ENCODE measurements at places on chromosomes 3 and 15. TPM values are rescaled to one million over a fixed set of nuclear protein-coding genes. Genes with fewer than 3 reads are reported as not detected.

DNA sequence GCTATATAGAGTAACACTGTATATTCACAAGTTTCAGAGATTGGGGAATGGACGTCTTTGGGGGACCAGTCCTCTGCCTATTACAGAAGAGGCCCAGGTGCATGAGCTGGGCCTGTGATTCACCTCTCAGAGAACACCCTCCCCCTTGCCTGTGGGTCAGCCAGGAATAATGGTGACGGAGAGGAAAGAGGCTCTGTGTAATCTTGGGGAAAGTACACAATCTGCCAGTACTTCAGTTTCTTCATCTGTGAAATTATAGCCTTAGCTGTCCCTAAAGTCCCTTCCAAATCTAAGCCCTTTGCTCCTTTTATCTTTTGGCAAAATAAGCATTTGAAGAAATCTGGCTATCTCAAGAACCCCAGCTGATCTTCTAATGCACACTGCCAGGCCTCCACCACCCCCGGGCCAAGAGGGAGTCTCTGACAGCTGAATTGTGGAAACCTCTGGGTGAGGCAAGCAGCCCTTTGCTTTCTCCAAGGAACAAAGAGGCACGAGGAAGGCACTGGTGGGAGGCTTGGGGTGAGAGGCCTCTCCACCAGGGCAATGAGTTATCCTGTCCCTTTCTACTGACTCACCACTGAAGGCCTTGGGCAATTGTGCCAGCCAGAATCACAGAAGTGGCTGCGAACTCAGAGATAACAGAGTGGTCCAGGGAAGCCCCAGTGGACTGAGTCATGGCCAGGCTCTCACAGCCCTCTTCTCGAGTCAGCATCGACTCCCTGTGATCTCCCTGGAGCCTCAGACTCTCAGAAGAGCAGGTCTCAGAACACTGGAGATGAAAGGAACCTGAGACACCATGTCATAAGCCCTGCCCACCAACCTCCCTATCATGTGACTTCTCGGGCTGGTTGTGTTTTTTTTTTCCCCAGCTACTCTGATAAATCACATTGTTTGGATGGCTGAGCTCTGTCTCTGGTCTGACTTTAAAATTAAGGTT, 31.8 kb downstream of the CCNL1 start:
- no peaks in the 10 kb centered on the region for H3K27me3 ChIP-seq
- H3K4me1 ChIP-seq, result peaks cover 21% of the 10 kb centered on the region
- H3K4me3 ChIP-seq, result no peak overlapping the region
- peak overlapping the region; percentile 94 for H3K27ac ChIP-seq

GRCh38 chr3:32575451-32576113, 4.9 kb upstream of the DYNC1LI1 start:
- H3K4me1 ChIP-seq, result no peaks in the 10 kb centered on the region
- no peaks in the 10 kb centered on the region for H3K36me3 ChIP-seq
- H3K27me3 ChIP-seq, result no peaks in the 10 kb centered on the region
- no peak overlapping the region for H3K27ac ChIP-seq

DNA sequence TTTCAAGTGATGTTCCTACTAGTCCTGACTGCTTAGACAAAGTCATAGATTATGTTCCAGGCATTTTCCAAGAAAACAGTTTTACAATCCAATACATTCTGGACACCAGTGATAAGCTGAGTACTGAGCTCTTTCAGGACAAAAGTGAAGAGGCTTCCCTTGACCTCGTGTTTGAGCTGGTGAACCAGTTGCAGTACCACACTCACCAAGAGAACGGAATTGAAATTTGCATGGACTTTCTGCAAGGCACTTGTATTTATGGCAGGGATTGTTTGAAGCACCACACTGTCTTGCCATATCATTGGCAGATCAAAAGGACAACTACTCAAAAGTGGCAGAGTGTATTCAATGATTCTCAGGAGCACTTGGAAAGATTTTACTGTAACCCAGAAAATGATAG, 3.8 kb downstream of the TIPARP start:
- no peak overlapping the region for H3K27ac ChIP-seq
- no peak for DNase-seq
- H3K36me3 ChIP-seq, result no peaks in the 10 kb centered on the region
- H3K4me3 ChIP-seq, result no peak overlapping the region

- no peak overlapping the region for H3K4me3 ChIP-seq
- no peaks in the 10 kb centered on the region for H3K27me3 ChIP-seq
- no peak for DNase-seq
- H3K36me3 ChIP-seq, result no peaks in the 10 kb centered on the region
Observed at GRCh38 chr3:160390565-160391138, 8.4 kb downstream of the IFT80 start.

Gene CLDN1
- total RNA-seq, result 2.2 TPM

- no peak overlapping the region for H3K4me3 ChIP-seq
- no peak for DNase-seq
- H3K27ac ChIP-seq, result no peak overlapping the region
- H3K27me3 ChIP-seq, result no peaks in the 10 kb centered on the region
- H3K4me1 ChIP-seq, result no peaks in the 10 kb centered on the region
Observed at GRCh38 chr15:31135523-31135922, 34.0 kb upstream of the TRPM1 start.

GRCh38 chr3:7787871-7788828, 713.5 kb upstream of the LMCD1 start:
- H3K4me3 ChIP-seq, result no peak overlapping the region
- no peaks in the 10 kb centered on the region for H3K4me1 ChIP-seq
- no peaks in the 10 kb centered on the region for H3K36me3 ChIP-seq
- no peak for DNase-seq
- H3K27ac ChIP-seq, result no peak overlapping the region
- H3K27me3 ChIP-seq, result no peaks in the 10 kb centered on the region

DNA sequence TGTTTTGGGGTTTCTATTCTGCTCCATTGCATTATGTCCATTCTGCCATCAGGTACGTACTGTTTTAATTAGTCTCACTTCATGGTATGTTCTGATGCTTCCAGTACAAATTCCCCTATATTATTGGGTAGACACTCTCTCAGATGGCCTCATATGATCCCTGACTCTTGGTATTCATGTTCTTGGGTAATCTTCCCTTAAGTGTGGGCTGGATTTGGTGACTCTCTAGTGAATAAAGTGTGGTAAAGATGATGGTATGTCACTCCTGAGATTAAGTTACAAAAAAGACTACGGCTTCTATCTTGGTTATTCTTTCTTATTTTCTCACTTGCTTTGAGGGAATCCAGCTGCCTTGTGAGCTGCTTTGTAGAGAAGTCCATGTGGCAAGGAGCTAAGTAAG, 89.6 kb upstream of the TBC1D5 start:
- no peak overlapping the region for H3K4me3 ChIP-seq
- no peak overlapping the region for H3K27ac ChIP-seq
- H3K4me1 ChIP-seq, result no peaks in the 10 kb centered on the region
- no peaks in the 10 kb centered on the region for H3K27me3 ChIP-seq
- H3K36me3 ChIP-seq, result no peaks in the 10 kb centered on the region
- no peak for DNase-seq

- H3K27me3 ChIP-seq, result no peaks in the 10 kb centered on the region
- no peaks in the 10 kb centered on the region for H3K4me1 ChIP-seq
- peak; percentile 52 for DNase-seq
- H3K4me3 ChIP-seq, result no peak overlapping the region
- no peaks in the 10 kb centered on the region for H3K36me3 ChIP-seq
Observed at GRCh38 chr3:193777524-193777923, 184.5 kb downstream of the OPA1 start.

- no peak overlapping the region for H3K27ac ChIP-seq
- no peak for DNase-seq
- H3K4me3 ChIP-seq, result no peak overlapping the region
- no peaks in the 10 kb centered on the region for H3K4me1 ChIP-seq
Observed at GRCh38 chr3:89340408-89340807, 233.0 kb downstream of the EPHA3 start.

DNA sequence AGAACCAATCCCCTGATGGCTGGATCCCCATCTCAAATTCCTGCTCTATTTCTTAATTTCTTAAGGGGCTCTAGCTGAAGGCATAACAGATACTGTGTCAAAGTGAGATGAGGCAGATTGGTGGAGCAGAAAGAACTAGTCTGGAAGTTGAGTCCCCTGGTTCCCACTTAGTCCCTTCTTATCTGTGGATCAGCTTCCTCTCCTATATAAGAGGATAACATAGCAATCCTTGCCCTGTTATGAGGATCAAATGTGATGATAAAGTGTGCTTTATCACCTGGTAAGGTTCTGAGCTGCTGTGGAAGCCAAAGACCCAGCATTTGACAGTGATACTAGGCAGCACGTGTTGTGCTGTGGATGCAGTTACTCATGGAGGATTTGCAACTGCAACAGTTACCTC, 8.1 kb upstream of the SIN3A start:
- no peak overlapping the region for H3K27ac ChIP-seq
- H3K36me3 ChIP-seq, result no peaks in the 10 kb centered on the region
- no peak for DNase-seq
- no peaks in the 10 kb centered on the region for H3K4me1 ChIP-seq
- H3K27me3 ChIP-seq, result no peaks in the 10 kb centered on the region

DNA sequence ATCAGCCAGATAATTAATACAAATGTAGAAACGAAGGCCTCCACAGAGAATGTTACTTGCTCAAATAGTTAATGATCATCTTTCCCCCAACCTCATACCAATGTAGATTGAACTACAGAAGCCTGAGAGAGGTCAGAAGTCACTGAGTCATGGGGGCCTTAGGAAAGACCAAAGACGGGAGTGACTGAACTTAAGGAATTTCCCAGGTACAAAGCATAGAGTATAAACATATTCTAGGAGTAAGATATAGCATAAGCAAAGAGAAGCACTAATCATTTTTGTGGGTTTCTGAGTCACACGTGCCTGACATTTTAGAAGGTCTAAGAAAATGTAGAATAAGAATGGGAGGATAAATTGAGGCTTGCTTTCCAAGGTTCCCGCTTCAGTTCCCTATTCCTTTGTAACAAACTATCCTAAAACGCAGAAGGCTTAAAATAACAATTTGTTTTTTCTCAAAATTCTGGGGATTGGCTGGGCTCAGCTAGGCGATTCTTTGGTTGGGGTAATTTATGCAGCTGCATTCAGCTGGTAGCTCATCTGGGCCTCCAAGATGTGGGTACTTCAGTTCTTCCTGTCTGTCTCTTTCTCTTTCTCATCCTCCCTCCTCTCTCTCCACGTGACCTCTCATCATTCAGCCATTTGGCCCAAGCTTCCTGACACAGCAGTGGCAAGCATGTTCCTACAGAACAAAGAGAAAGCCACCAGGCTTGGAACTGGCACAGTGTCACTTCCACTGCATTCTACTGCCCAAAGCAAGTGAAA, 422.6 kb downstream of the FOXP1 start:
- H3K4me3 ChIP-seq, result no peak overlapping the region
- DNase-seq, result no peak
- H3K27ac ChIP-seq, result no peak overlapping the region

- no peaks in the 10 kb centered on the region for H3K27me3 ChIP-seq
- no peaks in the 10 kb centered on the region for H3K36me3 ChIP-seq
- H3K4me1 ChIP-seq, result peaks cover 4% of the 10 kb centered on the region
- H3K4me3 ChIP-seq, result peak within 1 kb of the TSS; percentile 69
Observed at GRCh38 chr3:194486540-194487288, at the start of gene ATP13A3. ATP13A3 (minus strand) TSS chr3:194487002; CDS start chr3:194462190, 24,812 bp downstream.

GRCh38 chr3:111904376-111905241, 45.5 kb downstream of the PHLDB2 start:
- no peaks in the 10 kb centered on the region for H3K4me1 ChIP-seq
- no peaks in the 10 kb centered on the region for H3K27me3 ChIP-seq
- H3K4me3 ChIP-seq, result no peak overlapping the region
- peak overlapping the region; percentile 24 for H3K27ac ChIP-seq
- DNase-seq, result no peak

Gene SPATA12
- not detected for total RNA-seq

Gene GXYLT2
- total RNA-seq, result 8.4 TPM

Gene GHSR
- total RNA-seq, result not detected

- H3K27me3 ChIP-seq, result no peaks in the 10 kb centered on the region
- no peaks in the 10 kb centered on the region for H3K36me3 ChIP-seq
- H3K27ac ChIP-seq, result no peak overlapping the region
- H3K4me3 ChIP-seq, result no peak overlapping the region
- H3K4me1 ChIP-seq, result no peaks in the 10 kb centered on the region
Observed at GRCh38 chr15:84810073-84810840, 6.9 kb upstream of the ALPK3 start.

Gene STRA6
- not detected for total RNA-seq
